Activated CD8-positive, alpha-beta memory T cell treated with anti-CD3 and anti-CD28 coated beads, Interleukin-2, amount 10 ng/mL, durations not matched to agents 7 days and 5 days (primary cell): ENCODE measurements at places on chromosomes 7 and 10. TPM values are rescaled to one million over a fixed set of nuclear protein-coding genes. Genes with fewer than 3 reads are reported as not detected.
A peak's percentile ranks its signal among the peaks of the same experiment; 100 is the strongest.

DNA sequence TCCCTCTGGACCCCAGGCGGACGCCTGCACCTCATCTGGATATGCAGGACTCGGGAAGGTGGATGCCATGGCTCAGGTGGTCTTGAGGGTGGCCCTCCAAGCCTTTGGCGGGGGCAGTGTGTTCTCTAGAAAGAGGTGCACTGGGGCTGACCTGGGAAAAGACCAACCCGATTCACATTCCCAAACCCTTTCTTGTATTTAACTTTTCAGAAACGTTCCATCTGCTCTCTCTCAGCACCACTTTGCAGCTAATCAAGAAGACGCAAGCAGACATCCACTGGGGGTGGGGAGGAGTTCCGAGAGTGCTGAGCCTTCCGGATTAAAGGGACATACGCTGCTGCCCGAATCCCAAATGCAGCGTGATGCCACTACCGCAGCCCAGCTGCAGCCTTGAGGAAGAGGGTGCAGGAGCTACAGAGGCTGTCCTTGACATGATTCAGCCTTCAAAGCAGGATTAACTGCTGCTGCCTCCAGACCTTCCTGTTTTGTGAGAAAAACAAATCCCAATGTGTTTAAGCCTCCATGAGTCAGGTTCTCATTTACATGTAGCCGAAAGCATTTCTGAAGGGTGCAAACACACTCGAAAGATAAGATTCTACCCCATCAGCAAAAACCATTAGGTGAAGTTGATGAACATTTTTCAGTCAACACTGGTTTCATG, 39.9 kb downstream of the RBM17 start:
- H3K4me1 ChIP-seq: peaks cover 44% of the 10 kb centered on the region
- no peaks in the 10 kb centered on the region for H3K36me3 ChIP-seq
- H3K4me3 ChIP-seq: no peak overlapping the region
- no peaks in the 10 kb centered on the region for H3K27me3 ChIP-seq
- DNase-seq: no peak

ADCYAP1R1 gene
- not detected for total RNA-seq

- H3K4me3 ChIP-seq: peak overlapping the region; percentile 19
- peak; percentile 39 for DNase-seq
- no peaks in the 10 kb centered on the region for H3K36me3 ChIP-seq
- H3K27me3 ChIP-seq: peaks cover 53% of the 10 kb centered on the region
Observed at GRCh38 chr10:102240467-102241031, 763 bp downstream of the PITX3 start.

DNA sequence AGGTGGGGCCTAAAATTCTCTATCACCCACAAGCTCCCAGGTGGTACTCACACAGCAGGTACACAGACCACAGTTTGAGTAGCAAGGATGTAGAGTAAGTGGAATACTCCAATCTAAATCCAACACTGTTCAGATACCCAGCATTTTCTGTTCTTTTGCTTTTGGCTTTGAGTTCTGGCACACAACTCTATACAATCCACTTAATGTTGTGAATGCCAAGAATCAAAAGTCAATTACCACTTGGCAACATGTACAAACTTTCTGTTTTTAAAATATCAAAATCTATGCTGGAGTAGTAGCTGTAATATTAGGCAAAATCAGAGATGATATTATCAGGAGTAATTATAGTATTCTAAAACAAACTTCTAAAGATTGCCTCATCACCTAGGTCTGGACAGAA, 133.4 kb upstream of the LRRTM3 start:
- DNase-seq: no peak
- no peaks in the 10 kb centered on the region for H3K36me3 ChIP-seq
- no peaks in the 10 kb centered on the region for H3K4me1 ChIP-seq
- H3K4me3 ChIP-seq: no peak overlapping the region

MRPL43 gene
- 52.2 TPM for total RNA-seq

RBP3 gene
- not detected for total RNA-seq

DNA sequence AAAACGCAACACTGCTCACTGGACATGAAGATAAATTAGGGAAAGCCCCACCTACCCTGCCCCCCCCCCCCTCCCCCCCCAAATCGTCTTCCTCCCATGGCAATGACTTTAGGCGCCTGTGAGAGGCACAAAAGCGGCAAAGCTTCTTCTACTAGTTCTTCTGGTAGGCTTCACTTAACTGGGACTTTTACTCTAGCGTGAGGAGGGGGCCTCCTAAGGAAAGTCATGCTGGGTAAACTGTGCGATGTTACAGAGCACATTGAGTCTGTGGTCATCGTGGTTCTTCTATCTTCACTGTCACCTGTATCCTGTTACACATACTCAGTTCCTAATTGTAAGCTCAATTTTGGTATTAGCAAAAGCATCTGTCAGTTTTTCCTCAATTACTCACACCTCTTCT, 25.1 kb downstream of the HSPB1 start:
- peaks cover 39% of the 10 kb centered on the region for H3K4me1 ChIP-seq
- no peak overlapping the region for H3K27ac ChIP-seq
- peaks cover 35% of the 10 kb centered on the region for H3K36me3 ChIP-seq
- no peak overlapping the region for H3K4me3 ChIP-seq
- no peak for DNase-seq

- H3K4me1 ChIP-seq: no peaks in the 10 kb centered on the region
- DNase-seq: no peak
- H3K27ac ChIP-seq: no peak overlapping the region
- H3K27me3 ChIP-seq: no peaks in the 10 kb centered on the region
Observed at GRCh38 chr10:131049016-131049415, 262.5 kb downstream of the TCERG1L start.

DNA sequence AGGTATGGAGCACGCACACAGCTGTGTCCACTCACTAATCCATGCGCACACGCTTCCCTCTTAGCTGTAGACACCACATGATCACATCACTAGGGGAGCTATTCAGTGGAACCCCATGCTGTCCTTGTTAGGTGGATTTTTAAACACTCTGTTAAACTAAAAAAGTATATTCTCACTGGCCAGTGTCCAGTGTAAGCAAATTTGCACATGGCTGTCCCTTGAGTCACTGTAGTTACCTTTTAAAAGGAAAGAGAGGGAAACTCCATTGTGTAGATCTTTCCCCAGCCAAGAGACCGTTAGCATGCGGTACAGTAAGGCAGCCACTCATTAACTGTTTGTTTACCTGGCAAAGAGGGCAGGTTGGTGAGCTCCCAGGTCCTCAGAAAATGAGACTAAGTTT, 81.6 kb upstream of the INSYN2A start:
- no peak overlapping the region for H3K4me3 ChIP-seq
- no peak for DNase-seq
- H3K27me3 ChIP-seq: no peaks in the 10 kb centered on the region

DNA sequence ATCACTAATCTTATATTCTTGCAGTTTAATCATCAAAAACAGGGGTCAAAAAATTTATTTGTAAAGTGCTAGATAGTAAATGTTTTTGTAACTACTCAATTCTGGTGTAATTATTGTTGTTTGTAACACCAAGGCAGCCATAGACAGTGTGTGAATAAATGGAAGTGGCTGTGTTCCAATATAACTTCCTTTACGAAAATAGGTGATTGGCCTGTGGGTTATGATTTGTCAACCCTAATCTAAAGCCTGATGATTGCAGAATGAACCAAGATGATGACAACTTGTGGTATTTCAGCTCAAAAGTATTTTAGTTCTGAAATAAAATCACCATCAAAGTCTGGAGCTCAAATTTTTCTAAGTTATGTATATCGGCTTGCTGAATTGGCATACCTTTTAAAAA, 34.4 kb upstream of the ETV1 start:
- H3K27ac ChIP-seq: no peak overlapping the region
- DNase-seq: no peak
- no peak overlapping the region for H3K4me3 ChIP-seq
- H3K27me3 ChIP-seq: no peaks in the 10 kb centered on the region

DNA sequence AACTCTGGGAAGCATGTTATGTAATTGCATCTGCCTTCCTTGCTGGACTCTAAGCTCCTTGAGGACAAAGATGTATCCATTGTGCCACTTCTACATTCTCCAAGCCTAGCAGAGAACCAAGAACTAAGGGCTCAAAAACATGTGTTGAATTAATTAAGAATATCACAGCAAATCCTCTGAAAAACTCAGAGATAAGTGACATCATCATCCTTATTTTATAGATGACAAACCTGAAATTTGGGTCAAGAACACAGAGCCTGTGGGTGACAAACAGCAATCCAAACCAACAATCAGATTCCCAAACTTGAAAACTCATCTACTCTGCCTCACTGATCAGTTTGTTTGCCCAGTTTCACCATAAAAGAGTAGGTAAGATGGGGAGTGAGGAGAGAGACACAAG, 503.6 kb upstream of the LRRN3 start:
- H3K4me1 ChIP-seq: peaks cover 1% of the 10 kb centered on the region
- no peak overlapping the region for H3K4me3 ChIP-seq
- no peak overlapping the region for H3K27ac ChIP-seq
- no peaks in the 10 kb centered on the region for H3K36me3 ChIP-seq

DNA sequence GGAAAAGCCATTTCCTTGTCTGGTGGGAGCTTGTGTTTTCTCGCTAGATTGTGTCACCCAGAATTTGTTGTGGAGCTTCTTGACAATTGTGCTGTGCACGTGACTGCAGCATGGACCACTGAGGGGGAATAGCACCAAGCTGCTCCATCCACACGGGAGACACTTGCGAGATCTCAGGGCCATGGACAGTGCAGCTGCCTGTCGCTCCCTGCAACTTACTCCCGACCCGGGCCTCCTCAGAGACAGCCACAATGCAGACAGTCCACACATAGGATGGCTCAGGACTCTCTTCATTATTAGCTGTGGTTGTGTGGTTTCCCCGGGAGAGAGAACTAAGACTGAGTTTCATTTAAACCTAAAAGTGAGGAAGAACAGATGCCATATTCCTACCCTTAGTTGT, 673.2 kb upstream of the GALNT17 start:
- no peak overlapping the region for H3K4me3 ChIP-seq
- H3K36me3 ChIP-seq: no peaks in the 10 kb centered on the region
- H3K27me3 ChIP-seq: no peaks in the 10 kb centered on the region
- H3K27ac ChIP-seq: no peak overlapping the region

DNA sequence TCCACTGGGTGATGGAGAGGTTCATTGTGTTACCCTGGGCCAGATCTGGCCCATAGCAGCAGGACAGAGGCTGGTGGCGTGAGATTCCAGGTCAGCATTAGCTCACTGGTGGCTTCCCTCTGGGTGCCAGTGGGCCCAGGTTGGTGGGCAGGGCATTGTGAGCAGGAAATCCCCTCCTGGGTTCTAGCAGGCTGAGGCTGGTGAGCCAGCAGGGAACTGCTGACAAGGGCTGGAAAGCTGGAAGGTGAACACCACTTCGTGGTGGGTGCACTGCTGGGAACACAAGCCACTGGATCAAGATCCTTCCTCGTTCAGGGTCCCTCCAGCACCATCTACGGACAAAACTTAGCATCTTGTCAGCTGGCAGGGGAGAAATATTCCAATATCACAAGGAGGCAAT, 259.2 kb upstream of the FZD1 start:
- no peaks in the 10 kb centered on the region for H3K36me3 ChIP-seq
- DNase-seq: no peak
- no peak overlapping the region for H3K27ac ChIP-seq
- no peaks in the 10 kb centered on the region for H3K4me1 ChIP-seq
- no peak overlapping the region for H3K4me3 ChIP-seq
- H3K27me3 ChIP-seq: no peaks in the 10 kb centered on the region

GRCh38 chr7:50607524-50608125, 42.4 kb upstream of the DDC start:
- H3K27ac ChIP-seq: peak overlapping the region; percentile 78
- H3K4me3 ChIP-seq: peak overlapping the region; percentile 46
- H3K27me3 ChIP-seq: peaks cover 13% of the 10 kb centered on the region

DNA sequence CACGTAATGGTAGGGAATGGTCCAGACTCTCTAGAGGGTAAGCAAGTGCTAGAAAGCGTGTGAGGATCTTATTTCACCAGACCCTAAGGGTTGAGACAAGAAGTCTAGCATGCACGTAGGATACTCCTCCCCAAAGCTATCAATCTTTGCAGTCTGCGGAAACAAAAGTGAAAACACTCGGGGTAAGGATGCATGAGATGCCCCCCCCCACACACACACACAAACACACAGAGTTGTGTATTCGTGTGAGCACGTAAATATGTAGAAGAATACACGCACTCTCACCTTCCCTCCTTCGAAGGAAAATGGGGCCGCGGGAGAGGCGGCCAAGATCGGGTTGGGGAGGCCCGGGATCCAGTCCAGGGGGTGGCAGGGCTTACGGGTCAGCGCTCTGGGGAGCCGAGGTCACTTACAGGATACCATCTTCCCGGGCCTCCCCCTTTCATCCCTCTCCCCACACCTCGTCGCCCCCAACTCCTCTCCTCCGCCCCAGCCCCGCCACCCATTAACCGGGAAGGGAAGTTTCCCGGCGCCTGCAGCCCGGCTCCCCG, 455 bp downstream of the CUL2 start:
- peak overlapping the region; percentile 87 for H3K4me3 ChIP-seq
- H3K27ac ChIP-seq: peak overlapping the region; percentile 91
- peaks cover 38% of the 10 kb centered on the region for H3K4me1 ChIP-seq
- DNase-seq: peak; percentile 51
- peaks cover 14% of the 10 kb centered on the region for H3K36me3 ChIP-seq
- no peaks in the 10 kb centered on the region for H3K27me3 ChIP-seq

GPR15LG gene
- total RNA-seq: not detected

DNA sequence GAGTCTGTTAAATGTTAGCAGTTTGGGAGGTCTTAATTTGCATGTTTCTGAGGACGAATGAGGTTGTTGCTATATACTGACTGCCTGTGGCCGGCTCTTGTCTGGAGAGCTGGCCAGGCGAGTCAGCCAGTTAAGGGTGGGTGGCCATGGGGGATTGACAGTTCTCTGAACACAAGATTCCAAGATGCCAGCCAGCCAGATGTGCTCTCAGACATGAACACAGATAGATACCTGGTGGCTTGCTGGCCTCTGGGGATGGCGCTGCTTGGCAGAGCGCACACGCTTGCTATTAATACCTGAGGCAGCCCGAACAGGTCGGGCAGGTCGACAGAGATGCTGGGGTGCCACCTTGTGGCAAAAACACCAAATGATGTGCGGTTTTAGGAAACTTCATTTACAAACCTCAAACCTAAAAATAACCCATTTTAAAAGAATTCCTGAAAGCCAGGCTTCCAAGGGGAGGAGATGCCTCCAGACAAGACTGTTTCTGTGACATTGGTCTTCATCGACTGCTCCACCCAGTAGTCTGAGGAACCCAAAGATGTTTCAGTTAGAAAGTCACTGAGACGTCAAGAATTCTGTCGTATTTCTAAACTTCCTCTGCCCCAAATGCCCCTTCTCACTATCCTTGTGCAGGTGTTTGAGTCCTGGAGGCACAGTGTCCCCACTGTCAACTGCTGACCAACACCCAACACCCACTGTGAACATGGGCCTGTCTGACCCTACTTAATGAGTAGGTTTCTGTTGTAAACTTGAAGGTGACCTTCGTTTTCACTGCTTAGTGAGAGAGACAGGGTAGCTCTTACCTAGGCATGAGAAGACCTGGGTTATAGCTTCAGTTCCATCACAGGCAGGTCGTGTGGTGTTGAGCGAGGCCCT, 123.4 kb downstream of the NT5C2 start:
- H3K4me1 ChIP-seq: peaks cover 34% of the 10 kb centered on the region
- peak overlapping the region; percentile 75 for H3K27ac ChIP-seq
- H3K27me3 ChIP-seq: no peaks in the 10 kb centered on the region
- no peak overlapping the region for H3K4me3 ChIP-seq
- H3K36me3 ChIP-seq: no peaks in the 10 kb centered on the region

GRCh38 chr7:128783143-128783861, 7.7 kb upstream of the OPN1SW start:
- H3K4me1 ChIP-seq: no peaks in the 10 kb centered on the region
- DNase-seq: no peak
- H3K36me3 ChIP-seq: no peaks in the 10 kb centered on the region
- H3K4me3 ChIP-seq: no peak overlapping the region
